Right atrium auricular region (tissue), 2 donors: ENCODE measurements at places on chromosomes 1 and 21.
A peak's percentile ranks its signal among the peaks of the same experiment; 100 is the strongest.

- peak; percentile 89 for DNase-seq
Observed at GRCh38 chr21:34836103-34836932, 167.5 kb downstream of the CLIC6 start.

DNA sequence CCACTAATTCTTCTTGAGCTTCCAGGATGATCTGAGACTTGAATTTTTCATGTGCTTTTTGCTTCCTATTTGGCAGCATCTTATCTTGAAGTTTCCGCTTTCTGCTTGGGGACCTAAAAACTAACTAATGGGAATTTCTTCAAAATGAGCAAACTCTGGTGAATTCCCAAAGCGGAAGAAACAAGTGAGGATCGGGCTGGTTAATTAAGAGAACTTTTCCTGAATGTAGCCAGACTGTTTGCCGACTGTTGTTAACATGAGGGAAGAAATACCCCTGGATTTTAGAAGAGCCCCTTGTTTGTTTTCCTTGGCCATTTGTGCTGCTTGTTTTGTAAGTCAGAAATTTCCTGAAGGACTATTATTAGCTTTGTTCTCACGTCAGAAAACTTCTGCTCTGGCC is 6.1 kb upstream of the SELE start:
- no peak for DNase-seq

DNA sequence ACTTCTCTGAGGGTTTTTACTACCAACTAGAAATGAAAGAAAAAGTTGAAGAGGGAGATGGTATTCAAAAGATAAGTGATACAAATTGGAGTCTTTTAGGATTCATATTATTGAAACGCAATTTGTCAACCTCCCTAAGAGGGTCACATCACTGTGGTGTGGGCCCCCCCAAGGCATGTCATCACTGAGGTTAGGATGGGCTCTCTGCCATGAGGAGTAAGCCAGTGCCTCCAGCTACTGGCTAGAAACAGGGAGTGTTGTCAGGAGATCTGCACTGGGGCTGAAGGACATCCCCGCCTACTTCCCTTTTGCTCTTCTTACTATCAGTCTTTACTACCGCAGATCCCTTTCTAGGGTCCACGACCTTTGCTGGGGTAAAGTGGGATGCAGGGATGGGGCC is 25.9 kb downstream of the ITSN1 start:
- DNase-seq: no peak

GRCh38 chr1:58895559-58896145 is 111.8 kb upstream of the JUN start:
- no peak for DNase-seq

GRCh38 chr1:153606194-153606593 is 6.7 kb downstream of the S100A16 start:
- DNase-seq: no peak

GRCh38 chr1:27130798-27131197 is 24.1 kb downstream of the SLC9A1 start:
- DNase-seq: no peak

GRCh38 chr1:174222166-174222949 is 63.0 kb downstream of the RABGAP1L start:
- no peak for DNase-seq

DNA sequence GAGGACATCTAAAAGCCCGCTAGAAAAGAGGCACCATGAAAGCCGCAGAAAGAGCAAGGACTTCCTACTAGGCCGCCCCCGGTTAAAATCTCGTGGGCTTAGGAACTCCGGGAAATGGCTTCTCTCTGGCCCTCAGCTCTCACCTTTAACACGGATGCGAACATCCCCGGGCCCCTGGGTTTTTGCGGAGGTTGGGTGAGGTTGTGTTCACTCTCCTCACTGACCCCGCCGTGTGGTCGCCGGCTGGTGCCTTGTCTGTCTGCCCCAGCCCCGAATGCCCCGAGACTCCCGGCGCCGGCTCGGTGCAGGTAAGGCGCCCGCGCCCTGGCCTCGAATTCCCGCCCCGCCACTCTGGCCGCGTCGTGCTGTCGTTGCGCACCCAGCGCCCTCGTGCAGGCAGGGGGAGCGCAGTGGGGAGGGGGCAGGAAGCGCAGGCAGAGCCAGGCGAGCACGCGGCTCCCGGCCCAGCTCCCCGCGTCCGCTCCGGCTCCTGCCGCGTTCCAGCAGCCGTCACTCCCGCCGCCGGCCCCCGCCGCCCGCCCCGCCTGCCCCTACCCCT is at the start of gene SHISAL2A:
SHISAL2A (plus strand) TSS at position 437 of the 559 bp plus-strand sequence. CDS start 326 bp downstream, outside the sequence.
- DNase-seq: no peak

DNA sequence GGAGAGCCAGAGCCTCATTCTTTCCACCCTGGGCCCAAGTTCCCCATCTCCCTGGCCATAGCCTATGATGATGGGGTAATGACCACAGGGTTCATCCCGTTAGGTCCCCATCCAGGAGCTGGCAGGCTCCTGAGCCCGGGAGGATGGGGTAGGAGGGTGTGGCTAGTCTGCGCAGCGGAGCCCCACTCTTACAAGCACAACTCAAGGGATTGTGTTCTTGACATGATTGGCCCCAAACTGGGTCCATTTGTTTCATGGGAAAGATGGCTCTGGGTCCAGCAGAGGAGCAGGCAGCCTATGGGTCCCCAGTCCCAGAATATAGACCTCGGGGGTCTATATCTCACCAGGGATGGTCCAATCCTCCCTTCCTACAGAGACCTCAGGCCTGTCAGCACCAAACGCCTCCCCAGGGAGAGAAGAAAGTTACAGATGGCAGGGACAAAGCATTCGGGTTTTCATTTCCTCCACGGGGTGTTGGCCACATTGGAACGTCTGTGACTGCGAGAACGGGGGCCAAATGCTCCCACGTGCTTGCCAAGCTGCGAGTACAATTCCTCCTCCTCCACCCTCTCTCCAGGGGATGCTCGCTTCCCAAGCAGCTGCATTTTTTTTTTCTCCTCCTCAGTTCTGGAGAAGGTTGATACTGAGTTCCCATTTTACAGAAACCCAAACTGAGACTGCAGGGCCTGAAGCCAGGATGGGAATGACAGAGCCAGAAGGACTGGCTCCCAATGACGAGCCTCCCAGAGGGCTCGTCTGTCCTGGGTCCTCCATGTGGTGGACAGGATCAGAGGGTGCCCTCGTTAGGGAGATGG is 71.0 kb downstream of the DHRS3 start:
- peak; percentile 90 for DNase-seq

DNA sequence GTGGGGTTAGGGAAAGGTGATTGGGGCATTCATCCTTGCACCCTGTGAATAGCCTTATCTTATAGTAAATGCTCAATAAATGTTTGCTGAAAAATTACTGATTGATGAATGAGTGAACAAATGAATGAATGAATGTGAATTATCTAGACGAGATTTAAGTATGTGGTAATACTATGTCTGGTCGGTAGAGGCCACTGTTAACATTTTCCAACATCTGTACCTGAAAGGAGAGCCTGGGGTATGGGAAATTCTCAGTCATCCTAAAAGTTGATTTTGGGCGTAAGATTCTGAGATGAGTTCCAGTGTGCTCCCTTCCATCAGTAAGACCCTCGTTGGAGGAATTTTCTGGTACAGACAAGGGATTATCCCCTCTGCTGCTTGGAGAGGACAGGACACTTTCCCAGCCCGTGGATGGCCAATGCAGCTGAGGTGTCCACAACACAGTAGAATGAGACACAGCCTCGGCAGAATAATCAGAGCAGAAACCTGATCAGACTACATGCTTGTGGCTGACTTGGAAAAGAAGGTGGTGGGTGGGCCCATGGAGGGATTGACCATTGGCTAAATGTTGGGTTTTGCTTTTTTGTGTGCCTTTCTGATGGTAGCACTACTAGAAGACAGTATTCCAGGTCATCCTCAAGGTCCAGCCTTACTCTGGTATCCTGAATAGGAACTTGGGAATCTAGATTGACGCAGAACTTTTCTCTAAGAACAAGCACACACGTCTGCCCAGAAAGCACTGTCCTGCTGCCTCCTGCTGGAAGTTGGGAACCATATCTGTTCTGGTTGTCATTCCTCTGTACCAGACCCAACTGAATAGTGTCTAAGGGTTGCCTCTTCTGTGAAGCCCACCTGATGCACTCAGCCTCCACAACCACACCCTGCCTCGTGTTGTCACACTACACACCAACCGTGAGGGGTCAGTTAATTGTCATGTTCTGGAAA is 262.0 kb downstream of the TNR start:
- DNase-seq: no peak

DNA sequence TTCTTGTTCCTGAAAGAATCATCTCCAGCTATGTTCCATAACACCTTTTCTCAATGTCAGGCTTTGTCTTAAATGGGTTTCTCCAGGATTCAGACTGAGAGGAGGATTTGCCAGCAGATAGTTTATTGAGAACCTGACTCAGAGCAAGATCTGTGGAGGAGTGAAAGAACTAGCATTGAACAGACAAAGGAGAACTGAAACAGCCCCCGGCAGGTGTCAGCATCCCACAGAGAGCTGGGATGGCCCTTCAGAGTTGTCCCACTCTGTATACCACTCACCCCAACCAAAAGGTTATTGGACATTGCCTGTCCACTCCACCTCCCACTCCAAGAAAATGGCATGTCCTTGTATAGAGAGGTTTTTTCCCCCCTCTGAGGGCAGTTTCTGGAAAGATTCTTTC is 270.7 kb downstream of the PAPPA2 start:
- no peak for DNase-seq

DNA sequence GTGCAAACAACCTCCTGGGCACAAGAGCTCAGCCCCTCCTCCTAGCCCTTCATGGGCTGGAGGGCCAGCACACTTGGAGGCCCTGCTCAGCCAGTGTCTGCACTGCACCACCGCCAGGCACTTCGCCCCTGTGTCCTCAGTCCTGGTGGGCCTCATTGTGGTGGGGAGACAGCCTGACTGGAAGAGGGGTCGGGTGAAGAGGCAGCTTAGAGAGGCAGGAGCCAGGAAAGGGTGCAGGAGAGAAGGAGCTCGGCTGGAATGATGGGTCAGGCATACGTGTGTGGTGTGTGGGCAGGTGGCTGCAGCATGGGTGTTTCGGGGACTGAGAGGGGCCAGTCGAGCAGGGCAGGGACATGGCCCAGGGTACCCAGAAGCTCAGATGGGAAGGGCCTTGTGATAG is 4.1 kb downstream of the WNT3A start:
- DNase-seq: peak; percentile 28

- DNase-seq: no peak
Observed at GRCh38 chr1:36643371-36644270, 160.9 kb upstream of the CSF3R start.

DNA sequence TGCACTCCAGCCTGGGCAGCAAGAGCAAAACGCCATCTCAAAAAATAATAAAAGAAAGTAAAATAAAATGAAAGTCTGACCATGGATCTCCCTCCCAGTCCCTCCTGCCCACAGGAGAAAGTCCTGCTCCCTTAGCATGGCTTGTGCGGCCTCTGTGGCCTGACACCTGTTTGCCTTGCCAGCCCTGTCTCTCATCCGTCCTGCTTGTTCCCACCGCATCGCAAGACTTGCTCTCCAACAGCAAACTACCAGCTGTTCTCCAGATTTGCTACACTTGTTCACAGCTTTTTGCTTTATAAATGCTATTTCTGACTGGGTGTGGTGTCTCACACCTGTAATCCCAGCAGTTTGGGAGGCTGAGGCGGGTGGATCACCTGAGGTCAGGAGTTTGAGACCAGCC is 2.7 kb downstream of the ETV3L start:
- no peak for DNase-seq

DNA sequence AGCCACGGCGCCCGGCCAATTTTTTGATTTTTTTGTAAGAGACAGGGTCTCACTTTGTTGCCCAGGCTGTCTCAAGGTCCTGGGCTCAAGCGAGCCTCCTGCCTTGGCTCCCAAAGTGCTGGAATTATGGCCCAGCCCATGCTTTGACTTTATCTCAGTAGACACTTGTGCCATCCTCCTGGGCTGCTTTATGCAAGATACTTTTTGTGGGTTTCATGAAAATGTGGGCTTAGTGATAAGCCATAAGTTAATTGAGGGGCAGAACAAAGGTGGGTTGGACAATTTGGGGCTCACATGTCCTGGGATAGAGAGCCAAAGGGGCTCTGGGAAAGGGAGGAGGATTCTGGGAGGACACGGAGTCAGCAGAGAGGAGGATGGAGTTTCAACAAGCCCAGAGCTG is 22.0 kb downstream of the ALPL start:
- DNase-seq: no peak

GRCh38 chr1:66493731-66494130 is 40.2 kb upstream of the SGIP1 start:
- no peak for DNase-seq

GRCh38 chr1:226223157-226223785 is at the start of gene MIXL1:
MIXL1 (plus strand) TSS chr1:226223664; CDS start chr1:226223682, 18 bp downstream.
- DNase-seq: no peak

GRCh38 chr21:26815197-26815596 is 30.0 kb downstream of the ADAMTS1 start:
- DNase-seq: no peak

- DNase-seq: peak; percentile 36
Observed at GRCh38 chr1:53627666-53628065, 111.3 kb downstream of the GLIS1 start.

GRCh38 chr1:197440715-197441114 is 172.7 kb downstream of the CRB1 start:
- DNase-seq: no peak

DNA sequence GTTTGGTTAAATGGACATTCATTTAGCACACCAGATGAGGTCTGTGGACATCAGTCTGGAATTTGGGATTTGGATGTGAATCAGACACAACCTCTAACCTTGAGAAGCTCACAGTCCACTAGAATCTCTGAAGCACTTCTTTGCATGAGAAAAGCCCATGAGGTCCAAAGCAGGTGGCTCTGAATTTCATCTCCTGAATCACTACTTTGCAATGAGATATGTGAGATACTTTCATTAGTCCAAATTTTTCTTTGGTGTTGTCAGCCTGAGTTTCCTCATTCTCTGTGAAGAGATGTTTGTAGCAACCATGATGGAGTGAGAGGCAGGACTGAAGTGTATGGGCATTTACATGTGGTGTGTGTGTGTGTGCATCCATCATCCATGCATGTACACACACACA is 16.5 kb upstream of the LCE2D start:
- DNase-seq: no peak
